ENCODE measurements at places on chromosomes 1 and 21. TPM values are rescaled to one million over a fixed set of nuclear protein-coding genes. Genes with fewer than 3 reads are reported as not detected.

DNA sequence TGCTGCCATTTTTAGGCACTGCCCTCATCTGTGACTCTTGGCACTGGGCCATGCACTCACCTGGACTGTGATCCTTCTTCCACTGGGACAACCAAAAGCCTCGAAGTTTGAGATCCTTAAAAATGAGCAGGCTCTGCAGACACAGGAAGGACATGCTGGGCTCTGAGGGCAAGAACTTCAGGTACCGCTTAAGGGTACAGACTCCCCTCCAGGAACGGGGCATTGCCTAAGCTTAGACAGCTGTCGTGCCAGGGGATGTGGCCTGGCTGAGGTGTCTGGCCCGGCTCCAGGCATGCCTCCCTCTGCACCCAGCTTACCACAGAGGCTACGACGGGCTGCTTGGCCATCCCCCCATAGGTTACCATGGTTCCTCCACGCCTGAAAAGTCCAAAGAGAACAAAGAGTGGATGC lies 14.2 kb upstream of the SRSF4 start:
- H3K36me3 ChIP-seq = peaks cover 15% of the 10 kb centered on the region
- peaks cover 20% of the 10 kb centered on the region for H3K4me1 ChIP-seq
- no peak for DNase-seq
- H3K27ac ChIP-seq = peak overlapping the region; percentile 93

DNA sequence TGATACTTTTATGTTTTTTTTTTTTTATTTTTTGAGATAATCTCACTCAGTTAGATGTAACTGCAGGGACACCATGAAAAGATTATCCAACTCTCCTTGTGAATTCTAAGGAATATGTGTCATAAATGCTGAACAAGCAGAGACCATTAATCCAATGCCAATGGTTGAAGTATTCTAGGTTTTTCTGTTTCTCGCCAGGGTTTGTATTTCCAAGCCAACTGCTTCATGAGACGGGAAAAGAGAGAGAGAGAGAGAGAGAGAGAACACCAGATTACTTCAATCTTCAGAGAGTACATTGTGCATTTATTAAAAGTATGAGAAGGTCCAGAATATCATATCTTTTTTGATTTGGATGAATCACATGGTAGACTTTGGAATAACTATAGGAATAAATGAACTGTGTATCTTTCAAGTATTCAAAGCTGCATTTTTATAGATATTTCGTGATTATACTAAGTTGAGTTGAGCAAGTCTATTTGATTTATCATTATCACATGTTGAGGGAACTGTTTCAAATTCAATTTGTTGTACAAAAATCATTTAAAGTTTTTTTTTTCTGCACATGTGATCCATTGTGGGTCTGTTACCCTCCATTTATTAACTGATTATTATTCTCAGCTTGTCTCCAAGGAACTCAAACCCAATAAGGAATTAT lies 108.4 kb downstream of the PLA2G4A start:
- no peaks in the 10 kb centered on the region for H3K4me1 ChIP-seq
- peaks cover 2% of the 10 kb centered on the region for H3K27me3 ChIP-seq
- no peak overlapping the region for H3K27ac ChIP-seq
- no peak for DNase-seq

GRCh38 chr1:10608690-10609089 lies 133.9 kb downstream of the PEX14 start:
- DNase-seq = no peak
- no peak overlapping the region for H3K27ac ChIP-seq
- H3K4me1 ChIP-seq = no peaks in the 10 kb centered on the region
- H3K36me3 ChIP-seq = no peaks in the 10 kb centered on the region

GRCh38 chr21:21019681-21020080 lies 21.5 kb downstream of the NCAM2 start:
- H3K36me3 ChIP-seq = no peaks in the 10 kb centered on the region
- no peak overlapping the region for H3K27ac ChIP-seq
- H3K4me3 ChIP-seq = no peak overlapping the region
- H3K27me3 ChIP-seq = no peaks in the 10 kb centered on the region

- no peaks in the 10 kb centered on the region for H3K36me3 ChIP-seq
- no peak for DNase-seq
- no peaks in the 10 kb centered on the region for H3K27me3 ChIP-seq
- no peaks in the 10 kb centered on the region for H3K4me1 ChIP-seq
- no peak overlapping the region for H3K27ac ChIP-seq
Measured at GRCh38 chr1:107243461-107243860, 102.6 kb downstream of the NTNG1 start.

Gene PTPN7
- not detected for total RNA-seq

Gene SRM
- 292 TPM for total RNA-seq

Gene LAMB3
- 8.2 TPM for total RNA-seq

Gene PLA2G2C
- total RNA-seq = not detected

All from HFFc6 (cell line).